ENCODE measurements at places on chromosomes 6 and 20.
A peak's percentile ranks its signal among the peaks of the same experiment; 100 is the strongest.

GRCh38 chr20:41571006-41571405, 47.2 kb downstream of the CHD6 start:
- DNase-seq: no peak

DNA sequence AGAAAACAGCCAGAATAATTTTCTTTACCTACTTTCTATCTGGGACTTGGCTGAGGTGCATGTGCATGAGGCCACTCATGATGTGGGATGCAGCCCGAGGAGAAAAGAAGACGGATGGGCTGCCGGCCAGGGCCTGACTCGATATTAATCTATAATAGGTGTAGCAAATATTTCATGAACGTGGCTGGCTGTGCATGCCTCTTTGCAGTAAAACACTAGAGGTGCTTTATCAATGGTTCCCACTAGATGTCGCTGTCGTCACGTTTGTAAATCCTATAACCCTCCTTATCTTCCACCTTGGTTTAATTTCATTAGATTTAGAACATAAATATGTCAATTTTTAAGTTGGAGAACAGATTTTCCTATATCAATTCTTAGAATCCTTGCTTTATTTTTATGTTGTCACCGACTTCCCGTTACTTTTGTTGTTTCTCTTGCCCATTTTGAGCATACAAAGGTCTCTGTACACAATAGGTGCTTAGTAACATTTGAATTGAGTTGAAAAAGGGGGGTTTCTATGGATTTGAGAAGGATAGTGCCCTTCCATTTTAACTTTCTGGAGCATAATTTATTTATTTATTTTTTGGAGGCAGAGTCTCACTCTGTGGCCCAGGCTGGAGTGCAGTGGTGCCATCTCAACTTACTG, 19.6 kb upstream of the FERMT1 start:
- DNase-seq: peak; percentile 46

- no peak for DNase-seq
These were observed 3.4 kb upstream of the NKAIN4 start for GRCh38 chr20:63257629-63258028.

- DNase-seq: no peak
These were observed 15.6 kb upstream of the CCN6 start for GRCh38 chr6:112038268-112038667.

- DNase-seq: no peak
These were observed 13.5 kb downstream of the DYNLT1 start for GRCh38 chr6:158630938-158631616.

GRCh38 chr6:167906899-167907298, 80.2 kb downstream of the AFDN start:
- no peak for DNase-seq
